Mammary epithelial cell (primary cell): ENCODE measurements at places on chromosomes 6 and 20. TPM values are rescaled to one million over a fixed set of nuclear protein-coding genes. Genes with fewer than 3 reads are reported as not detected.

The APOBEC2 gene
- polyA plus RNA-seq, result not detected

The C20orf202 gene
- not detected for polyA plus RNA-seq

DNA sequence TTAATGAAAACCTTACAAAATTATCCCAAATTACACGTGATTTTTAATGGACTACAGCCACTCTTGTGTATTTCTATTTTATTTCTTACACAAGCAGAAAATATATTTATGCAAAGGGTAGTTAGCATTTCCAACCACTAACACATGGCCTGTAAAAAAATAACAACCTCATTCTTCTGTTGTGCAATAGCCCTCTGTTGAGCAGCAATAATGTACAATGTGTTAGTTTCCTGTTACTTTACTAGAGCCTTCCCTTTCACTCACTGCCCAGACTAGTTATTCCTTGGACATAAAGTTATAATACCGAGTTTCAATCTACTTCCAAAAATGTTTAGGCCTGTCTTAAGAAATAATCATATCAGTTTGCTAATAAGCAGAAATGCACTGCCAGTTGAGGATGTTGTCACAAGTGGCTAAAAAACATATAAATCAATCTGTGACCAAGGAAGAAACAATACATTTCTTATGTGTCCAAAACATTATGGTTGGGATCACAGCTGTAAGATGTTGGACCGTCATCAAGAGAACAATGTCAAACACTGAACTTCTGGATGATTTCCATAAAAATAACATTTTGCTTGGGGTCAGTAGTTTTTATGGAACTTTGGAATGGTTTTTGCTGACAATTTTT is 73.6 kb upstream of the RNF146 start:
- peak; percentile 11 for DNase-seq

DNA sequence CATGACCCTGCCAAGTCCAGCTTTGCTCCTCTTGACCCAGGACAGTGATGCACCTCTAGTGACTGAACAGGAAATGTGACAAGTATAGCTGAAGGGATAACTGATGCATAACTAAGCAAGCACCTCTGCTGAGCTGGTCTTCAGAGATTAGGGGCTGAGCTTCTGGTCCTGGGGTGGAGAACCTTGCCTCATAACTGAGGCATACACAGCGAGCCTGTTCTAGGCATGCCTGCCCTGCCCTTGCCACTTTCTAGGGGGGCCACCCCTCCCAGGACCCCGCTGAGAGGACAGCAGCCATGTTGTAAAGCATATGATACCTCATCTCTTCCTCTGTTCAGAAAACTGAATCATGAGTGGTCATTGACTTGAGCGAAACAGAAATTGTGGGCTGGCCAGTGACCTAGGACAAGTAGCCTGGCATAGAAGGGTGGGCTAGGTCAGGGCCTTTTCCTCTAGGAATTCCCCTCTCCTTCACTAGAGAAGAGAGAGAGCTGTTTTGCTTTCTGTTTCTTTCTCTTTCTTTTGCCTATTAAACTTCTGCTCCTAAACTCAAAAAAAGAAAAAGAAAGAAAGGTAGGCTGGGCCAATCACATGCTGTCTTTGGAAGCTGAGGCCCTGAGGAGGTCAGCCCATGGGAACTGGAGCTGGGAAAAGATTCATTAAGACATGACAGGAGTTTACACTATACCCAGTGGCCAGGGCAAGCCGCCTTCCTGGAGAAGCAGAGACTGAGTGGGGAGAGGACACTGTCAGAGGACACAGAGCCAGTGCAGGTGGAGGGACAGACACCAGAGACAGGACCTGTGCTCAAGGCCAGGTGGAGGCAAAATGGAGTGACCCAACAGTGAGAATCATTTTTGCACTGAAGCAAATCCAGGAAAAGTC is 23.1 kb downstream of the ALDH5A1 start:
- no peak for DNase-seq

DNA sequence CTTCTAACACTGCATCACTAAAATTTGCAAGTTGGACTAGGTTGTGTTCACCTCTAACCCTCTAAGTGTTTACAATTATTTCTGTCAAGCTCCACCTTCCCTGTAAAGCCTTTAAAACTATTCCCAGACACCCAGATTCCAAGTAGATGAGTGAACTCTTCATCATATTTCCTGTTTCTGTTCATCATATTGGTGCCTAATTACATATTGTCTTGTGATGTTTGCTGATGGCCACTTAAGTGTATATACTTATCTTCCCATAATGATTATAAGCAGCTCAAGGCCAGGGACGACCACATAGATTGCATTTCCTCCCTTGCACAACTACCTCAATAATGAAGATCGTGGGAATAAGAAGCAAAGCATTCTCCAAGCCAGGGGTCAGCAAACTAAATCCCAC is 16.8 kb downstream of the TNFRSF21 start:
- DNase-seq, result peak; percentile 60

DNA sequence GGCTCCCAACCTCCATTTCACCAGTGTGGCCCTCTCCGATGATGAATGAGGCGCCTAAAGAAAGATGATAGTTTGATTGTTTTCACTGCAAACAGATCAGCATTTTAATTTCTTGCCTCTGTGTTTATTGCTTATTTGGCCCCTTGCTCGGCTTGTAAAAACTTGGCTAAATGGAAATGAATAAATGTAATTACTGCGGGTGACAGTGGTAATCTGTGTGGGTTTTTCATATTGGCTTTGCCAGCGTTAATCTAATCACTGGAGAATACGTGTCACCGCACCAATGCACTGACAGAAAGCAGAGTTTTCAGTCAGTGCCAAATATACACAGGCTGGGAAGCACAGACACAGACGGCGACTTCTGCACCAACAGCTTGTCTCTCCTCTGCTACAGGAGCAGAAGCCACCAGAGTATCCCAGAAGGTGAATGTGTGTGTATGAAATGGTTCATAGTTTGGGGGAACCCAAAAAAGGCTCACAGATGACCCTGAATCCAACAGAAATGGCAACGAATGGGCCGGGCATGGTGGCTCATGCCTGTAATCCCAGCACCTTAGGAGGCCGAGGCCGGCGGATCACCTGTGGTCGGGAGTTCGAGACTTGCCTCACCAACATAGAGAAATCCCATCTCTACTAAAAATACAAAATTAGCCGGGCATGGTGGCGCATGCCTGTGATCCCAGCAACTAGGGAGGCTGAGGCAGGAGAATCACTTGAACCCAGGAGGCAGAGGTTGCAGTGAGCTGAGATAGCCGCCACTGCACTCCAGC is 534.0 kb downstream of the PKHD1 start:
- no peak for DNase-seq

DNA sequence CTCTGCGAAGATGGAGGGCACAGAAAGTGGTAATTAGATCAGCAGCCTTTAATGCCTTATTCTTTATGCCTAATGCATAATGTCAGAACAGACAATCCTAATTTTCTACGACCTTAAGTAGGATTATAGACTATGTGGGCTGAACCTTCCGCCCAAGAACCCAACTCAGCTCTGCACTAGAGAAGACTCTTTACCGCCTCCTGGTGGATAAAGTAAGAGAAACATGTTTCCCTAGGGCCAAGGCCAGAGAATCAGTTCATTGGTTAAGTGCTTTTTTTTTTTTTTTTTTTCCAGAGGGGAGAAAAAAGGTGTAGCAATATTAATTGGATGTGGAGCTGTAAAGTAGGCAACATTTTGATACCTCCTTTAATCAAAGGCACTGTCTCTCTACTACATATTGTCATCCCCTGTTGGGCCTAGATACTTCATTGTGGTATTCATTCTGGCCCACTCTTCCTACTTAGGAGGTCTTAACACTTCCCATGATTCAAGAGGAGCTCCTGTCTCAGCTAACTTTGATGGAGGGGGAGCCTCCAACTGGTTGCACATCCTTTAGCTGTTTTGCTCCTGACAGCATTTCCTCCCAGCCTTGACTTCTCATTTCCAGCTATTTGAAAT is 124.9 kb upstream of the NRN1 start:
- peak; percentile 21 for DNase-seq

GRCh38 chr6:63573899-63574553 is 1.7 kb downstream of the LOC128125822 start:
- DNase-seq, result peak; percentile 47

GRCh38 chr20:48421547-48421946 is 406.3 kb downstream of the PREX1 start:
- DNase-seq, result no peak

GRCh38 chr6:114167583-114168576 is 174.9 kb downstream of the HS3ST5 start:
- DNase-seq, result no peak

GRCh38 chr6:33787346-33787953 is 1.5 kb downstream of the LEMD2 start:
- no peak for DNase-seq

GRCh38 chr6:99997141-99997540 is 3.1 kb upstream of the MCHR2 start:
- DNase-seq, result peak; percentile 51

GRCh38 chr6:163324688-163325389 is 89.7 kb upstream of the QKI start:
- no peak for DNase-seq

The PROCR gene
- 68.8 TPM for polyA plus RNA-seq

DNA sequence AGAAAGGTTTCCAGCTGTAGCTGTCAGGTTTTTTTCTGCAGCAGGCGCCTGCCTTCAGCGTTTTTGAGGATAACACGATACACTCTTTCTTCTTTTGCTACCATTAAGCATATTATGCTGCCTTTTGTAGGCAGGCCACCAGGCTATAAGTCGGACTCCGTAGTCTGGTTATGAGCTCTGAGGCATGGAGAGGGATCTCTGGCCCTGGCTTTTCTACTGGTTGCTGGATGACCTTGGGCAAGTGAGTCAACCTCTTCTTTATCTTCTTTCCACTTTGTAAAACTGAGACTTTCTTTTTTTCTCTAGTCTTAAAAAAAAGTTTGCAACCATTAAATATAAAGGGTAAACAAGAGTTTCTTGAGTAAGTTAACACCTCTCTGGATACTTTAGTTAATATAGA is 120.2 kb downstream of the BCKDHB start:
- no peak for DNase-seq
